Tibial nerve (tissue), 4 donors: ENCODE measurements at places on chromosomes 11 and 22. TPM values are rescaled to one million over a fixed set of nuclear protein-coding genes. Genes with fewer than 3 reads are reported as not detected.

The FGF4 gene
- total RNA-seq: 1.8 TPM

The MAFF gene
- total RNA-seq: 110 TPM

The FZD4 gene
- total RNA-seq: 82.8 TPM

The CDC42EP1 gene
- 33.1 TPM for total RNA-seq

The OR2D2 gene
- total RNA-seq: not detected

The OR2AG1 gene
- total RNA-seq: not detected
